ENCODE measurements at places on chromosomes 11 and 22. TPM values are rescaled to one million over a fixed set of nuclear protein-coding genes. Genes with fewer than 3 reads are reported as not detected.

The JAML gene
- total RNA-seq: not detected

The NLRP6 gene
- not detected for total RNA-seq

The KCNJ1 gene
- total RNA-seq: not detected

The MUC2 gene
- not detected for total RNA-seq

The GVQW3 gene
- not detected for total RNA-seq

The OR10A2 gene
- total RNA-seq: not detected

The DYNC2H1 gene
- total RNA-seq: 1.6 TPM

The KCNQ1OT1 gene
- 0.10 TPM for total RNA-seq

The GGTLC2 gene
- total RNA-seq: not detected

The CTSD gene
- 329 TPM for total RNA-seq

The HOATZ gene
- total RNA-seq: not detected

The ART1 gene
- not detected for total RNA-seq

The ACRV1 gene
- not detected for total RNA-seq

The FOLH1 gene
- 1.1 TPM for total RNA-seq

The GGT5 gene
- total RNA-seq: 8.3 TPM

The OR4C12 gene
- total RNA-seq: not detected

The OR6A2 gene
- total RNA-seq: 0.07 TPM

The GCAT gene
- 21.4 TPM for total RNA-seq

The IL10RA gene
- not detected for total RNA-seq

The KLHDC7B gene
- not detected for total RNA-seq

The OR6T1 gene
- not detected for total RNA-seq

The TECTA gene
- total RNA-seq: 0.73 TPM

The PLEKHB1 gene
- total RNA-seq: not detected

The CARS1 gene
- 44.1 TPM for total RNA-seq

The LUZP2 gene
- total RNA-seq: not detected

The OR8D4 gene
- total RNA-seq: not detected

The OR51M1 gene
- total RNA-seq: not detected

The CABP4 gene
- total RNA-seq: 3.9 TPM

The LARGE2 gene
- total RNA-seq: not detected

The AQP11 gene
- 0.20 TPM for total RNA-seq

The SPINDOC gene
- total RNA-seq: 30.0 TPM

The ALDH3B2 gene
- total RNA-seq: not detected

The SLC25A17 gene
- 17.1 TPM for total RNA-seq

The NLRP14 gene
- not detected for total RNA-seq

The CRYBA4 gene
- not detected for total RNA-seq

The ASPHD2 gene
- 0.87 TPM for total RNA-seq

The ZFPL1 gene
- total RNA-seq: 49.2 TPM

The UBQLNL gene
- not detected for total RNA-seq

The PRAME gene
- total RNA-seq: 0.20 TPM

The MMP10 gene
- total RNA-seq: 6.2 TPM

The BID gene
- 90.5 TPM for total RNA-seq

The LAYN gene
- total RNA-seq: 19.8 TPM

The POU2AF1 gene
- not detected for total RNA-seq

The GANAB gene
- 258 TPM for total RNA-seq

The NXPE2 gene
- not detected for total RNA-seq

The PDE3B gene
- 0.27 TPM for total RNA-seq

The DDIAS gene
- total RNA-seq: 12.3 TPM

The CSRP3 gene
- not detected for total RNA-seq

Data from mammary microvascular endothelial cell (primary cell).